ENCODE measurements at places on chromosomes 4 and X.

DNA sequence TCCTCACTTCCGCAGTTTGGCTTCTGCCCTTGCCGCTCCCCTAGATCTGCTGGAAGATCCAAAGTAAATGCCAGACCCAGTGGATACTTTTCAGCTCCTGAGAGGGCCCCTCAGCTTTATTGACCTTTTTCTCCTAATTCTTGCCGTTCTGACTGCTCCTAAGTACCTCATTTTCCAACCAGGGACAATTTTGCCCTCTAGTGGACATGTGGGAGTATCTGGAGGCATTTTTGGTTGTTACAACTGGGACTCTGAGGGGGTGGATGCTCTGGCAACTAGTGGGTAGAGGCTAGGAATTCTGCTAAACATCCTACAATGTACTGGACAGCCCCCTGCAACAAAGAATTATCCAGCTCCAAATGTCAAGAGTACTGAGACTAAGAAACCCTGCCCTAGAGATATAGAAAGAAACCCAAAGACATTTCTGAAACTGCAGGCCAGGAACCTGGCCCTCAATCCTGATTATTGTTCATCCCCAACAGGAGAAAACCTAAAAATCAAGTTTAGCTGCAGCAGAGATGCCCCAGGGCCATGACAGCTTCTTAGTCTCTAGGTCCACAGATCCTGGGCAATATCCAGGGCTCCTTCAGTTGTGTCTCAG lies 3.4 kb downstream of the TEX13B start:
- DNase-seq, result no peak

DNA sequence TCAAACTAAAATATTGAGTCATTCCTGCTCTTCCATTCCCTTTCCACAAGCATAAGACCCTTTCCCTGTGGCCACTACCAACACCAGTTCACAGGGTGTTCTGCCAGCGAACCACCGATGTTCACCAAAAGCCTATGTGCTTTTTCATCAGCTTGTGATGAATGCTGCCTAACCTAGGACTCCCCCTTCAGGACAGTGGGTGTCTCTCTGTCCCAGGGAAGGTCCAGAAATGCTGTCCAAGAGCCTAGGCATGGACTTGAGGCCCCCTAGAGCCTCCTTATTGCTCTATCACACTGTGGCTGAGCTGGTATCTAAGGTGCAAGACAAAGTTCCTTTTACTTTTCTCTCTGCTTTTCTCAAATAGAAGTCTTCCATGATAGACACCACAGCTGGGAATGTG lies 1015.6 kb downstream of the PCDH19 start:
- no peak for DNase-seq

DNA sequence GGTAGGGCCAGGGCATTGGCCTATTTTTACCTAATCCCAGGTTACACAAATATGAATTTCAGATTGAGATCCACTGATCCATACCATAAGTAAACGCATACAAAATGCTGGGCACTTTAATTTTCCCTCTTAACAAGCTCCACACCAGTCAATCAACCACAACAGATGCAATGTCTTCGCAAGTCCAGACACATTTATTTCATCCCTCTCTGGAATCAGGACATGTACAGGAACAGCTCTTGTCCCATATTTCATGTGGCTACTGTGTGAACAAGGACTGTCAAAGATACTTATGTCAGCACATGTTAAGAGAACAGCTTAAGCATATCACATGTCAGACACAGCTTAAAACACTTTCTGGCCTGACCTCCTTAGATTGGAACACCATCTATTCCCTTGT lies 145.9 kb downstream of the PPP3CA start:
- no peak for DNase-seq

DNA sequence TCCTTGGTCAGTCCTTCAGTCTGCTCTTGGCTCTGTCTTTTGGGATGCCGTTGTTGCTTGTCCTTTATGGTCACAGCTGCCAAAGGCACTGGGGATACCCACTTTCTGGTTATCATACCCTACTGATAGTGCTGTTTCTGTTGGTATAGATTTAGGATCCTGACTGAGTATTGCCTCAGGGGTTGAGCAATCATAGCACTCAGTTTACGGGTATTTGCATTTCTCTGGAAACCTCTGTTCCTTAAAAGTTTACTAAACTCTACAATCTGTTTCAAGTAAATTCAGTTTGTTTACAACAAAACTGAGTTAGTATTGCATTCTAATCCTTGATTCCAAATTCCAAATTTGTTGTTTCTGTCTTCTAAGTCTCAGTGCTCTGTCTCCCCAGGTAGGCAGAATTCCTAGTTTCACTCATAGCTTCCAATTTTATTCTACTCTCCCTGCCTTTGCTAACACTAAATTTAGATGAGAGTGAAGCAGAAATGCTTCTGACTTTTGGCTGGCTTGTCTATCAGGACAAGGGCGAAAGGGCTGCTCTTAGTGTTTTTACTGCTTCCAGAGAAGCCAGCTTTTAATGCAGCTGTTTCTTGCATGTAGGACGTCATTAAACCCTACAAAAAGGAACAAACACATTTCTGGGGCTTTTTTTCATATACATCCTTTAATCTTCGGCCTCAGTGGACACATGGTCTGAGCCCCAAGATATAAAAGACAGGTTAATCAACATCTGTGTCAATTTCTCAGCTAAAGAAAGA lies 17.2 kb upstream of the TET2 start:
- DNase-seq, result no peak

DNA sequence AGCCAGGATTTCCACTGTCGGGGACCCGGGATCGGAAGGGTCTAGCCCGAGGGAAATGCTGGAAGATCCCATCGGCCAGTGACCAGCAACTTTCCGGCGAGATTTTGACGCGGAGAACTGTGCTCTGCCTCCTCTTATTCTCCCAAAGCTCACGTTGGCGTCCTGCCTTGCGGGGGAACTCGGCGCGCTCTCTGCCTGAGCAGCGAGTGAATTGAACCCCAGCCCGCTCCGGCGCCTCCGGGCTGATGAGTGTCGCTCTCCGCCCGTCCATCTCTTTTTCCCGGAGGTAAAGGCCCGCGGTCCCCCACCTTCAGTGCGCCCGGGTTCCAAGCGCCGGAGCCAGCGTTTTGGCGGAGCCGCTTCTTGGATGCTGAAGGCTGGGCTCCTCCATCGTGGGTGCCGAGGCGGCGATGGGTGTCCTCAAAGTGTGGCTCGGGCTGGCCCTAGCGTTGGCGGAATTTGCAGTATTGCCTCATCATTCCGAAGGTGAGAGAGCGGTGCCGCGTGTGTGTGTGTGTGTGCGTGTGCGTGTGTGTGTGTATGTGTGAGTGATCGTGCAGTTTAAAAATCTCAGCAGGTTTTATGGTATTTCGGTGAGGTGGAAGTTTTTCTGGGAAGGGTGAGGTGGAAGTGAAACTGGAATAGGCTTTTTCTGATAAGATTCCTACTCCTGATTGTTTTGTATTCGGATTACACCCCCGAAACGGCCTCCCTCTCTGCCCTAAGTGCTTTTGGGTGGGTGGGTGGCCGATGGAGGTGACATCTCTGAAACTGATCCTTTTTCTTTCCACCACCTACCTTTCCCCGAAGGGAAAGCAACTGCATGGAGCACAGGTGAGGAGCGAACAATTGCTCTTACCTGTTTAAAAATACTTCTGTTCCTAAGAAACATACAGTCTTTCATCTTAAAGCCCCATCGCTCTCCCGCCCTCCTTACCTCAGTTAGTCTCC lies 752 bp downstream of the FRAS1 start:
- no peak for DNase-seq

DNA sequence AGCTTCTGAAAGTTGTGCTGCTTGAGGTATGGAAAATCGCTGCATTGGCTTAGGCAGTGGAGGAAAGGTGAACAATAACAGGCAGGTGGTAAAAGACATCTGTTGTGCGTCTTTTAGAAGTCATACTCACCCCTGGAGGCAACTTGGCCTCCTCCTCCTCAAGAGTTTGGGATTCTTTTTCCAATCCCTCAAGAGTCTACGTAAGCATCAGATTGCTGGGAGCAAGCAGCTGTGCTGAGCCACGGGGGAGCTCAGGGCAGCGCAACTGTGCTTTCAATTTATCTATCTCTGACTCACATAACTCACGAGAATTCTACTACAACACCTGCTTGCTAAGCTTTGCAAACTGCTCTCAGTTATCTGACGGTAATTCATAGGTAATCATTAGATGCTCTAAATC lies 6.4 kb upstream of the RBMX2 start:
- no peak for DNase-seq

DNA sequence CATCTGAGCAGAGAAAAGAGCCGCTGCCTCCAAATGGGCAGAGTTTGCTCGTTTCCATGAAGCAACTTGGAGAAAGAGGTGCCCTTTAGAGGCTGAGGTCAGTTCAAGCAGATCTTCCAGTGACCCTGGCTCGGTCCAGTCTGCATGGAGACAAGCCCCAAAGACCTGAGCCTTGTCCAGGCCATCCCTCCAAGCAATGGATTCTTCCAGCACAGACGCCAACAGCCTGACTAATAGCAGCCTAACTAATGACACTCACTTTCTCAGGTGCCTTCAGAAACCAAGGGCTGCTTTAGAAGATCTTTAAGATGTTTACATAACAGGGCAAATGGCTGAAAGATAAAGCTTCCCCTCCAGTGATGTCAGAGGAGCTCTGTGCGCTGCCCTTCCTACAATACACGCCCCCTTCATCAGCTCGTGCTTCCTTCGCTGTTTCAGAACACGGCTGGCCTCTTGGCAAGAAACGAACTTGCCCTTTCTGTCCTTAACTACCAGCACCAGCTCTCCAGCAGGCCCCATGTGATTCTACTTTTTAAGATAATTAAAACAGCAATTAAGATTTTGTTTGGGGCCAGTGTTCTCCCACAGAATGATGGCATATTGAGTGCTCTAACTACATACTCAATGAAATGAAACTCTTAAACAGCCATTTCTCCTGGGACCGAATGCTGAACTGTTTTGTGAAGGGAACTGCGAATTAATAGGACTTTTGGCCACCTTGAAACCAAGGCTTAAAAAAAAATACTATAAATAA lies 119.0 kb downstream of the GPR143 start:
- DNase-seq, result no peak

Data from cortex of kidney (tissue), 1 donor.